NCI-H187 treated with DMSO at 0.1 percent for 48 hours (cell line): ENCODE measurements at places on chromosomes 5 and 9.

DNA sequence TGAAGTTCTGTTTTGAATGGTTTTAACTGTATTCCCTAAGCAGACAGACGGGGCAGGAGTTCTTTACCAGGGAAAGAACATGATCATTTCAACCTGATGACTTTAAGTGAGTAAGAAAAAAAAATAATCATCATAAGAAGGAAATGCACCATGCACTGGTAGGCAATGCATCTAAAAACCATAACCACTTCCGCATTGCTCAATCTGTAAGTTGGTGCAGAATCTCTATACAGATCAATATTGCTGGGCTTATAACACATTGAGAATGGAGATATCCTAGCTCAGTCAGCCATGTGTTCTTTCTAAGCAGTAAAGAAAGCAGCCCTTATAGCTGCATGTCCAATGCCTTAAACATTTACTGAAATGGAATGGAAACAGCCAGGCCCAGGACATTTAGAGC, 407.1 kb upstream of the DMAC1 start:
- DNase-seq: no peak

GRCh38 chr9:130682421-130683121, 11.0 kb upstream of the EXOSC2 start:
- DNase-seq: no peak

GRCh38 chr9:38445154-38446043, 21.1 kb upstream of the IGFBPL1 start:
- DNase-seq: no peak

DNA sequence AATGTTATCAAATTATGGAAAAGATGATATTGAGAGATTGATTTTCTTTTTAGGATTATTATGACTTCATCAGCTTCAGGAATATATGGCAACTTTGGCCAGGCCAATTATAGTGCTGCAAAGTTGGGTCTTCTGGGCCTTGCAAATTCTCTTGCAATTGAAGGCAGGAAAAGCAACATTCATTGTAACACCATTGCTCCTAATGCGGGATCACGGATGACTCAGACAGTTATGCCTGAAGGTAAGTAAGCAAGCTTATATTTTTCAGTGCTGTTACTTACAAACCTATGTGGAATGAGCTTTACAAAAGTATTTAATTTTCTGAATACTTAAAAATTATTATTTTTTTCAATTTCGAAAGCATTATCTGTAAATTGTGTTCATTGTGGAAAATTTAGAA, 26.5 kb downstream of the HSD17B4 start:
- no peak for DNase-seq

- no peak for DNase-seq
Observed at GRCh38 chr5:76470976-76471375, 67.9 kb downstream of the IQGAP2 start.

- DNase-seq: no peak
Observed at GRCh38 chr5:174816858-174817257, 92.5 kb downstream of the MSX2 start.

GRCh38 chr9:130672933-130673615, 8.7 kb downstream of the PRDM12 start:
- no peak for DNase-seq

- DNase-seq: no peak
Observed at GRCh38 chr5:90855296-90856010, 296.9 kb downstream of the ADGRV1 start.

GRCh38 chr5:11104651-11105112, 343.6 kb upstream of the DAP start:
- no peak for DNase-seq

- DNase-seq: no peak
Observed at GRCh38 chr5:40834391-40834848, 602 bp downstream of the RPL37 start.

GRCh38 chr9:73216100-73216499, 64.4 kb downstream of the ANXA1 start:
- no peak for DNase-seq

GRCh38 chr9:98584059-98584458, 124.7 kb downstream of the GABBR2 start:
- DNase-seq: no peak

- DNase-seq: no peak
Observed at GRCh38 chr9:136551401-136552116, 5.7 kb upstream of the NOTCH1 start.
